ENCODE measurements at places on chromosomes 2 and 18.

GRCh38 chr18:54351186-54351585, 6.5 kb downstream of the STARD6 start:
- DNase-seq: no peak

DNA sequence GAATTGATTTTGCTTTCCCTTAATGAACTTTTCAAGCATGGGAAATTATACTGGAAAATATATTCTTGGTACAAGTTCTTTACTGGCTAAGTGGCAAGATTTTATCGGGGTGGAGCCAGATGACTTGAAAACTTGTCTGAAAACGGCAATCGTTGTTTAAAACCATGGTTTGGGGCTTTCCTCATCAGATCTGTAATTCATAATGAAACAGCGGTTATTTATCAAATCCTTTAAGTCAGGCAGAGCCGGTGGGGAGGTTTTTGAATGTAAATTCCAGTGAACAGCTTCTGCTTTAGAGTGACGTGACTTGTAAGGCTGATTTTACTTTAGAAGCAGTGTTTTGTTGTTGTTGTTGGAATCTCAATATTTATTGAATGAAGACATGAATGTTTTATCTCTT, 2.6 kb downstream of the SEC11C start:
- no peak for DNase-seq

- no peak for DNase-seq
Measured at GRCh38 chr18:37266290-37266689, 299.3 kb downstream of the CELF4 start.

DNA sequence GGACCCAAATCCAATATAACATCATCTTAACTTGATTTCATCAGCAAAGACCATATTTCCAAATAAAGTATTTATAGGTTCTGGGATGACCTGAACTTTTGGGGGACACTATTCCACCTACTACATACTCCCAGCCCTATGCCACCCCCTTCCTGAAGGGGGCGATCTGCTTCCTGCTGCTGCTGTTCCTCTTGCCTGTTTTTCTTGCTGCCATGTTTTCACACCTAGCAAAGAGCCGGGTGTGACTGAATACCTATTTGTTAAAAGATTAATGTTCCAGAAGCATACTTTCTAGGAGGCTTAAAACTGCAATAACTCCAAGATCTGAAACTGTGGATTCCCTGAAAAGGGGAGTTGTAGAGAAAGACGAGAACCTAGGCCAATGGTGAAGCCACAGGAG, 89.7 kb downstream of the ICOS start:
- no peak for DNase-seq

DNA sequence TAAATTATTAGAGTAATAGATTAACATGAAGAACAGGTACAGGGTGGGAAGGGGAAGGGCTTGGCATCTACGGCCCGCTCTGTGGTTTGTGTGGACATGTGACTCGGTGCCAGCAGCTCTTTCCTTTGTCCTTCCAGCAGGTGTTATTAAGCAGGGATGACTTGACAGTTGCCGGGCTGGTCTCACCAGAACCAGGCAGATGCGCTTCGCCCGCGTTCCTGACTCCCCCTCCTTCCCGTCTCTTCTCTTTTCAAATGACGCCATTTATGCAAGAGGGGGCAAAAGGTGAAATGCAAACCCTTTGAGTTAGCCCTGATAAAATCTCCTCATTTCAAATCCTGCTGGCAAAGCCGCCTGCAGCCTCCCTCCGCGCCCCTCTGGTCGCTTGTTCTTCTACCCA, 38.9 kb upstream of the MGAT4A start:
- no peak for DNase-seq

DNA sequence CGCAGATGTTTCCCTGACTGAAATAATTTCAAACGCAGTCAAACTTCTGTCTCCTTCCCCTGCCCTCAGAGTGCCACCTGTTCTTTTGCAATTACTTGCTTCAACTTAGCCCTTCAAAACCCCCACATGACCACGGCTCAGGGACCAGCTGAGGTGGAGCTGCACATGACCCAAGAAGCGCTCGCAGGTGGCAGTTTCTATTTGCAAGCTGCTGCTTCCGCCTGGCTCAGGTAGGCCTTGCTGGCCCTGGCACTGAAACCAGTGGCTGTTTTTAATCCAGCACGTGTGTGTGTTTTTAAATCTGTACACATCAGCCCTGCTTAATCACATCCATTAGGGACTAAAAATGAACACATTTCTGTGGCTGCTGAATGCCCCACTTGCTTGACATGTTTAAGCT, 95.3 kb downstream of the CCDC93 start:
- no peak for DNase-seq

GRCh38 chr2:74540291-74540690, 10.6 kb downstream of the HTRA2 start:
- DNase-seq: no peak

DNA sequence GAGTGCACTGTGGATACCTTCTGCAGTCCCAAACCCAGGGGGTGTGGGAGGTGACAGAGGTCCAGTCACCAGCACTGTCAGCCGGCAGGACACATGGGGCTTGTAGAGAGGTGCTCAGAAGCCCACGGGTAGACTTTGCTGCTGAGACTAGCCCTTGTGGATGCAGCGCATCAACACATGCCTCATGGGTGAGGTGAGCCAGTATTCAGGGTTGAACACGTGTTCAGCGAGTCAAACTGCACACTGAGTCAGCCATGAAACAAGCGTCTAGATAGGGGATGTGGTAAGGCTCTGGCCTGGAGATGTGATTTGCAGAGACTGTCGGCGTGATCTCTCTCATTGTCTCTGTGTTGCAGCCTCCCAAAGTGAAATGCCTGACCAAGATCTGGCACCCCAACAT, 35.8 kb upstream of the SCLY start:
- DNase-seq: peak; percentile 27

- DNase-seq: no peak
Measured at GRCh38 chr18:22913861-22914260, 19.3 kb upstream of the RBBP8 start.

DNA sequence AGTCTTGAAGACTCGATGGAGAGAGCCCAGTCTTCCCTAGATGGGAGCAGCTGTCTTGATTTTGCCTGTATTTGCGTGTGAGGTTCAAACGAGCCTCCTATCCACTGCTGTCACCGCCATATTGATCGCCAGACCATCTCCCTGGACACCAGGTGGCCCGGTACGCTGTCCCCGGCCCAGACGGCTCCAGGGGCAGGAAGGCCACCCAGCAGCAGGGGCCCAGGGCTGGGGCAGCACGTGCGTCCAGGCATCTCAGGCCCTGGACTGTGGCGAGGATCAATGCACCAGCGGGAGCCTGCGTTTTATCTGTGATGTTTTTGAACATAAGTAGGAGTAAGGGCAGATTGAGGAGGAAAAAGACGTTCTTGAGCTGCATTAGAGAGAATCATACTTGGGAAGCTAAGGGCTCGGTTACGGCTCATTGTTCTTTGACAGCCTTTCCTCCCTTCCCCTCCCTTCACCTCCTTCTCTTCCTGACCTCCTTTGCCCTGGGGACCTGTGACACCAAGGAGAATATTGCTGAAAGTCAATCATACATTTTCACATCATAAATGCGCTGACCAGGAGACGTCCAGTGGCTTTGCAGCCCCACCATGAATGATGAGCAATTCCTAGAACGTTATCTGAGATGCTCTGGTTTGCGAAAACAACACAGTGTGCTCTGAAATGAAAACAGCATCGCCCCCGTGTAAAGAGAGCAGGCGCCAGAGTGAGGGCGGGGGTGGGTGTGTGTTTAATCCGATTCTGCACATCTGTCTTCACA, 711.2 kb upstream of the SALL3 start:
- DNase-seq: no peak

GRCh38 chr2:122341007-122341406, 585.6 kb downstream of the TSN start:
- DNase-seq: no peak

- DNase-seq: no peak
Measured at GRCh38 chr2:80053522-80054345, 250.8 kb downstream of the LRRTM1 start.

DNA sequence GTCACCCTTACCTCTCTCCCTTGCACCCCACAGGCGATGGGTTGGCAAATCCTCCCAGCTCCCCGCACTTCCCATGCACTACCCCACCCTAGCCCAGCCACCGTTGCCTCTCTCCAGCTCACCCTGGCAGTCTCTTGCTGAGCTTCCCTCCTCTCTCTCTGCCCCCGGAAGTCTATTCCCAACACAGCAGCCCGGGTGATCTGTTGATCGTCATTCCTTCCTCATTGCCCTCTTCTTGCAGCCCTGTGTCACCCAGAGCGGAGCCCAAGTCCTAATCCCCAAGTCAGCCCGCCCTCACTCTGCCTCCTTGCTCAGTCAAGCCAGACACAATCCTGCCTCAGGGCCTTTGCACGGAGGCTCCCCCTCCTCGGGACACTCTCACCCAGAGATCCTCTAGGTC, 55.2 kb downstream of the CIB4 start:
- DNase-seq: no peak

DNA sequence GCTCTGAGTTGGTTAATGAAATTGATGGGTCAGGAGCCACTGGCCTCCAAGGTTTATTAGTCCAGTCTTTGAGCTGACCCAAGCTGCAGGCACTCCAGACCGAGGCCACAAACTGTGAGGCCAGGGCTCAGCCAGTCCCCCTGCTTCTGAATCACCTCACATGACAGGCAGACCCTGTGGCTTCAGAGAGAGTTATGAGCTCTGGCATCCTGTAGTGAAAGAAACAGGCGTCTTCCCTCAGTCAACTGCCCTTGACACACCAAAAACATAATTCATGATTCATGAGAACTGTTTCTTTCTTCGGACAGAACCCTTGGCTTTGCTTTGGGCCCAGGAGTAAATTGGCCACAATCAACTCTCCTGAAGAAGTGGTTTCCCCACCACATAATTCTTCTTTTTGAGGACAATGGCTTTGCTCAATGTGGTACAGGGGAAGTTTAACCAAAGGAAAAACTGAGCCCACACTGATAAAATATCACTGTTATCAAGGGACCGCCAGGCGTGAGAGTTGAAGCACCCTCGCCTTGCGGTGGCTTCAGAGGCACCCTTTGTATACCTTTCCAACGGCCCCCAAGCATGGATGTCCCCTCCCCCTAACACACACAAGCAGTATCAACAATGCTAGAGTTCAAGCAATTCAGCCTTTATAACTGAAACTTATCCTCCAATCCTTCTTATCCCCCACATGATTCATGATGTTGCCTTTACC, 226.9 kb downstream of the CYRIA start:
- no peak for DNase-seq

GRCh38 chr18:53191634-53192033, 851.6 kb downstream of the DCC start:
- DNase-seq: no peak

GRCh38 chr2:182368996-182369395, 57.8 kb downstream of the PDE1A start:
- no peak for DNase-seq

- no peak for DNase-seq
Measured at GRCh38 chr18:70428439-70428838, 139.6 kb downstream of the SOCS6 start.

- DNase-seq: no peak
Measured at GRCh38 chr2:58620093-58620492, 379.0 kb upstream of the FANCL start.

- no peak for DNase-seq
Measured at GRCh38 chr2:77013457-77013856, 508.7 kb downstream of the LRRTM4 start.

- no peak for DNase-seq
Measured at GRCh38 chr2:67256892-67257291, 140.2 kb upstream of the ETAA1 start.

DNA sequence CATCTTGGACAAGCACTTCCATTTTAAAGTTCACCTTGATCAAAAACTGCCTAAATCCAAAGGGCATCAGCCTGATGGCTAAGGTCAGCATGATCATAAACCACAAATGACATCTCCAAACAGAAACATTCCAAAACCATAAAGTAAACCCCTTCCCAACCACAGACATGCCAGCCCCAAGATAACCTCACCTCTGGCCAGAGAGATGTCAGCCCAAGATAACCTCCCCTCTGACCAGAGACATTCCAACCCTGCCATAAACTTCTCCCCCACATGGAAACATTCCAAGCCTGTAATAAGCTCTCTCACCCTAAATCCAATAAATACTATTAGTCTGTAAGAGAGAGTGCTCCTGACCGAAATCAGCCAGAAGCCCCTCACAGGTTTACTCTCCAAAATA, 18.6 kb upstream of the MARCO start:
- no peak for DNase-seq

DNA sequence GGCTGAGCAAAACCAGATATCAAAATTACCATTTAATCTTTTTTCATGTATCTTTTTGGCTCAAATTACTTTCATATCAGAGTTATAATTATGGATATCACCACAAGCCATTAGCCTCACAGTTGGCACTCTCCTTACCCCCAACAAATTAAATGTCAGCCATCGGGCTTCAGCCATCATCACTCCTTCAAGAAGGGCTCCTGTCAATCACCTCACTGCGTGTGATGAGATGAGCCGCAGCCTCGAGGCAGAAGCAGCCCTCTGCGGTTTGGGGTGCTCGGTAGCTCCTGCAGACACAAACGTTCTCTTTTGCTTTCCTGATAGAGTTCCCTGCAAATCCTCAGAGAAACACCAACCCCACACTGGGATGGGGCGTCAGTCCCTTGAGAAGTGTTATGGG, 94.1 kb downstream of the DNER start:
- no peak for DNase-seq

- DNase-seq: no peak
Measured at GRCh38 chr2:5696945-5697521, 4.8 kb downstream of the SOX11 start.

DNA sequence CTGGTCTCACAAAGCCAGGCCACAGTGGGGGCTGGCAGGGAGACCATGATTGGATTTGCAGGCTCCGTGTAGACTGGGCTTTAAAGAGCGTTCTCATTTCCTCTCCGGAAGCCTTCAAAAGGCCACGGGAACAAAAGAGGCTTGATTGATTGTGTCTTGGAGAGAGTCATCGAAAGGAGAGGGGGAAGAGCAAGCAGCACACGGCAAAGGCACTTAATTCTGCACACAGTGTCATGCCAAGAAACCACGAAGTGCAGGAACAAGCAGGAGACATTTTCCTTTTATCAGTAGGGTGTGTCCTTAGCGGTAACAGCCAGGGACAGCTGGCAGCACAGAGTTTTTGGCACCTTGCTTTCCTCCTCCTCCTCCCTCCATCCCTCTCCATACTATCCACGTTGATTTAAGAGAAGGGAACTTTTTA, 47.7 kb downstream of the GLI2 start:
- no peak for DNase-seq
